ENCODE measurements at places on chromosomes 11 and 22. TPM values are rescaled to one million over a fixed set of nuclear protein-coding genes. Genes with fewer than 3 reads are reported as not detected.

Gene CYP2D6
- 2.0 TPM for total RNA-seq

DNA sequence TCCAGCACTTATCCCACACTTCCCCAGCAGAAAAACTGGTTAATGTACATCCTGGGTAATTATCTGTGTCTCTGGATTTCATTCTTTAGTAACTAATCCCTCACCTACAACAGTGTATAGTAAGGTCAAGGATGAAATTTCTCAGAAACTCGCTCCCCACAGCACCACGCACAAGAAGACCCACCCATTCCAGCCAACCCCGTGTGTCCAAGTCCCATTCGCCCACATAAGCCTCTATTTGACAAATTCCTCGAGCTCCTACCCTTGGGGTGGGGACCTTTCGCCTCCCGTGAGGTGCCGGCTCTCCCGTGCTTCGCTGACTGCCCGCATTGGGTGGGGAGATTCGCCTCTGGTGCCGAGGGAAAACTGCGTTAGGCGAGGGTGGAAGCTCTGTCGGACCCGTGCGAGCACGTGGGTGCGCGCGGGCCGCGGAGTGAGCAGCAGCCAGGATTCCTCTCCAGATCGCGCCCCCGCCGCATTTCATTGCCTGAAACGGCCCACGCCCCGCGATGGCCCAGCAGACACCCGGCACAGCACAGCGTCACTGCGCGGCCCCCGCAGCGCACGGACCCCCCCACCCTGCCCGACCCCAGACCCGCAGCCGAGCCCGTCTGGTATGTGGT, 866 bp downstream of the EXPH5 start:
- DNase-seq = peak; percentile 61

DNA sequence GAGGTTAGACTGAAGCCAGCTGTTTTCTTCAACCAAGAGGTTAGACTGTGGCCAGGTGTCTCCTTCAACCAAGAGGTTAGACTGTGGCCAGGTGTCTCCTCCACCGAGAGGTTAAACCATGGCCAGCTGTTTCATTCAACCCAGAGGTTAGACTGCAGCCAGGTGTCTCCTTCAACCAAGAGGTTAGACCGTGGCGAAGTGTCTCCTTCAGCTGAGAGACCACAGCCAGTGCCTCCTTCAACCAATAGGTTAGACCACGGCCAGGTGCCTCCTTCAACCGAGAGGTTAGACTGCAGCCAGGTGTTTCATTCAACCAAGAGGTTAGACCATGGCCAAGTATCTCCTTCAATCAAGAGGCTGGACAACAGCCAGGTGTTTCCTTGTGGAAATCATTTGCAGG, 498.1 kb downstream of the TBC1D22A start:
- no peak for DNase-seq

- no peak for DNase-seq
Observed at GRCh38 chr22:23248583-23248982, 68.3 kb downstream of the BCR start.

GRCh38 chr11:1983601-1983961, 14.1 kb downstream of the H19 start:
- DNase-seq = no peak

GRCh38 chr22:27635852-27636251, 165.7 kb downstream of the MN1 start:
- no peak for DNase-seq
